Osteoblast (primary cell): ENCODE measurements at places on chromosomes 3 and 15. TPM values are rescaled to one million over a fixed set of nuclear protein-coding genes. Genes with fewer than 3 reads are reported as not detected.

The CHST13 gene
- total RNA-seq = under 0.01 TPM in 1 of 2 replicates, not detected in the other

The ITIH1 gene
- not detected in 2 replicates for total RNA-seq

The IQCF5 gene
- not detected in 2 replicates for total RNA-seq

The CYP1A1 gene
- 0.36 TPM in 1 of 2 replicates, not detected in the other for total RNA-seq

The IL1RAP gene
- total RNA-seq = 14.7 and 14.8 TPM in 2 replicates

DNA sequence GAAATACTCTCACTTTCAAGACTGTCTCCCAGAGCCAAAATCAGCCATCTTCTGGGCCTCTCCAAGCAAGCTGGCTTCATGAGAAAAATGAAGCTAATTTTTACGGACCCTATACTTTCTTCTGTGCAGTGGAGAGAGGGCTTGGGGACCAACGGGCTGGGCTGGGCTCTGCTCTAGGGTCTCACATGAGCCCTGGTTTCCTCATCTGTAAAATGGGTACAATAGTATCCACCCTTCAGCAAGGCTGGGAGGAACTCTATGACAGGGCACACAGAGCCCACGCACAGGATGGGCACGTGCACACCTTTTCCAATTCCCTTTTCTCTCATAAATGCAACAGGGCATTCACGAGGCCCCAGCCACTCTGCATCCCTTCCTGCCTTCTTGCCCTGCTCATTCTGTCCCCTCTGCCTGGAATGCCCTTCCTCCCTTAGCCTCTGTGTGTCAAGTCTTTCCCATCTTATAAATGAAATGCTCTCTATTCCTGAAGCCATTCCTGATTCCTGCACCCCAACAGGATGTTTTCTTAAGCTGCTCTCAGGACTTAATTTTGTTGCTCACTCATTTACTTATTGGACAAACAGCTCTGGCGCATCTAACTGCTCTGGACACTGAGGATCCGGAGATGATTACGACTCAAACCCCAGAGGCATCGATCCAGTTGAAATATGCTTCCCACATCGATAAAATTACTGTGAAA is 32.9 kb upstream of the SEC13 start:
- H3K4me1 ChIP-seq = peaks cover 50% of the 10 kb centered on the region
- H3K27ac ChIP-seq = peak overlapping the region; percentile 89
- H3K27me3 ChIP-seq = no peaks in the 10 kb centered on the region
- peak; percentile 87 for DNase-seq
- no peak overlapping the region for H3K4me3 ChIP-seq

DNA sequence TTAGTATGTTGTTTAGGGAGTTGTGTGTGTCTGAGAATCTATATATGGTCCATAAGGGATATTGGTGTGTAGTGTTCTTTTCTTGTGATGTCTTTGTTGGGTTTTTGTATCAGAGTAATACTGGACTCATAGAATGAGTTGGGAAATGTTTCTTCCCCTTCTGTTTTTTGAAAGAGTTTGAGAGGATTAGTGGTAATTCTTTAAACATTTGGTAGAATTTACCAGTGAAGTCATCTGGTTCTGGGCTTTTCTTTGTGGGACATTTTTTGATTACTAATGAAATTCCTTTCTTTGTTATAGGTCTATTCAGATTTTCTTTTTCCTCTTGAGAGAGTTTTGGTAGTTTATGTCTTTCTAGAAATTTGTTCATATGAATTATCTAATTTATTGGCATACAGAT is 16.9 kb downstream of the ACKR2 start:
- H3K27ac ChIP-seq = no peak overlapping the region
- H3K36me3 ChIP-seq = no peaks in the 10 kb centered on the region
- H3K4me1 ChIP-seq = no peaks in the 10 kb centered on the region
- no peak for DNase-seq
- peaks cover 12% of the 10 kb centered on the region for H3K27me3 ChIP-seq
- no peak overlapping the region for H3K4me3 ChIP-seq

GRCh38 chr15:95953032-95953431 is 377.5 kb upstream of the NR2F2 start:
- no peaks in the 10 kb centered on the region for H3K27me3 ChIP-seq
- DNase-seq = no peak
- H3K4me1 ChIP-seq = no peaks in the 10 kb centered on the region
- H3K27ac ChIP-seq = no peak overlapping the region

DNA sequence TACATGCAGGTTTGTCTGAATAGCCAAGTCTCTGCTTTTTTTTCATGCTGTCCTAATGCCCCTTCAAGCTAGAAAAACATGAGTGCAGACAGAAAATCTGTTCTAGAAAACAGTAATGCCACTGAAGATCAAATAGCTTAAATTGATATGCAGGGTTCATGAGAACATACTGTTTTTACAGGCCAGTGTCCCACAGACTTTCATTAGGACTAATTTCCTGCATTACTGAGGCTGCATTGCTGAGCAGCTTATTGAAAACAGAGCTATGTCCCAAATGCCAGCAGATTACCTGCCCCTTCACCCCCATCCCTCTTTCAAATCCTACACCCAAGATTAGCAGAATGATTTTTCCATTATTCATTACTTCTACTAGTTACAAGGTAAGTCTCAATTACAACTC is 665 bp downstream of the TM4SF18 start:
- H3K4me3 ChIP-seq = no peak overlapping the region
- H3K36me3 ChIP-seq = no peaks in the 10 kb centered on the region
- no peak overlapping the region for H3K27ac ChIP-seq
- peaks cover 16% of the 10 kb centered on the region for H3K4me1 ChIP-seq

DNA sequence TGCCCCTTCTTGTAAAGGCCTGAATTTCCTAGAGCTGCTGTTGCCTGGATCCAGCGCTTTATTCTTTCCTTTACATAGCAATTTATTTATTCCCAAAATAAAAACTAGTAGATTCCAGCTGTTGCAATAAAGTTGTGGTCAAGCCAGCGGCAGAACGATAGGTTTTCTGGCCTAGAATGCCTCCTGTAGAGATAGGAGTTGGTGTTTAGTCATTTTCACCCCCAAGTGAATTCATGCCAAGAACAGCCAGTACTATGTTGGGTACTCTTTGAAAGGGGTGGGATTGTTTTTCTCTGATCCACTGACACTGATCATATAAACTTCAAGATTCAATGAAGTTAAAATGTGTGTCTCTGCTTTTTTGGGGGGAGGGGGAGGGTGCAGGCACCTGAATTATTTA is 69.7 kb downstream of the KLHL25 start:
- no peaks in the 10 kb centered on the region for H3K27me3 ChIP-seq
- H3K4me1 ChIP-seq = peaks cover 31% of the 10 kb centered on the region
- DNase-seq = no peak
- H3K4me3 ChIP-seq = no peak overlapping the region

- peak overlapping the region; percentile 41 for H3K27ac ChIP-seq
- H3K4me3 ChIP-seq = no peak overlapping the region
- H3K36me3 ChIP-seq = no peaks in the 10 kb centered on the region
- H3K27me3 ChIP-seq = no peaks in the 10 kb centered on the region
Observed at GRCh38 chr15:95684693-95685115, 645.8 kb upstream of the NR2F2 start.

- H3K4me1 ChIP-seq = peaks cover 14% of the 10 kb centered on the region
- no peaks in the 10 kb centered on the region for H3K27me3 ChIP-seq
- peak; percentile 3 for DNase-seq
- peak overlapping the region; percentile 71 for H3K27ac ChIP-seq
Observed at GRCh38 chr3:11624161-11624560, 19.6 kb downstream of the VGLL4 start.

DNA sequence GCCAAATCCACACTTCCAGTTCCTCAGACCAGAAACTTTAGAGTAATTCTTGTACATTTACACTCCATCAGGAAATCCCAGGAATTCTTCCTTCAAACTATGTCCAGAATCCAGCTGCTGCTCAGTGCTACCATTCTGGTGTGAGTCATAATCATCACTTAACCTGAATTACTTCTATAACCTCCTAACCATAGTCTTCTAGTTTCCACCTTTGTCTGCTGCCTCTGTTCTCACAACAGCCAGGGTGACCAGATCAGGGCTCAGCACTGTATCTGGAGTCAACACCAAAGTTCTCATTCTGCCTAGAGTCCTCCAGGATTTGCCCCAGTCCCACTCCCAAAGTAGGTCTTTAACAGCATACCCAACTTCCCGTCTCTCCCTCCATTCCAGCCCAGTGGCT is 3.4 kb downstream of the CLDND1 start:
- H3K4me3 ChIP-seq = no peak overlapping the region
- no peaks in the 10 kb centered on the region for H3K27me3 ChIP-seq
- H3K36me3 ChIP-seq = peaks cover 31% of the 10 kb centered on the region
- no peak overlapping the region for H3K27ac ChIP-seq
- DNase-seq = no peak
- H3K4me1 ChIP-seq = peaks cover 5% of the 10 kb centered on the region

DNA sequence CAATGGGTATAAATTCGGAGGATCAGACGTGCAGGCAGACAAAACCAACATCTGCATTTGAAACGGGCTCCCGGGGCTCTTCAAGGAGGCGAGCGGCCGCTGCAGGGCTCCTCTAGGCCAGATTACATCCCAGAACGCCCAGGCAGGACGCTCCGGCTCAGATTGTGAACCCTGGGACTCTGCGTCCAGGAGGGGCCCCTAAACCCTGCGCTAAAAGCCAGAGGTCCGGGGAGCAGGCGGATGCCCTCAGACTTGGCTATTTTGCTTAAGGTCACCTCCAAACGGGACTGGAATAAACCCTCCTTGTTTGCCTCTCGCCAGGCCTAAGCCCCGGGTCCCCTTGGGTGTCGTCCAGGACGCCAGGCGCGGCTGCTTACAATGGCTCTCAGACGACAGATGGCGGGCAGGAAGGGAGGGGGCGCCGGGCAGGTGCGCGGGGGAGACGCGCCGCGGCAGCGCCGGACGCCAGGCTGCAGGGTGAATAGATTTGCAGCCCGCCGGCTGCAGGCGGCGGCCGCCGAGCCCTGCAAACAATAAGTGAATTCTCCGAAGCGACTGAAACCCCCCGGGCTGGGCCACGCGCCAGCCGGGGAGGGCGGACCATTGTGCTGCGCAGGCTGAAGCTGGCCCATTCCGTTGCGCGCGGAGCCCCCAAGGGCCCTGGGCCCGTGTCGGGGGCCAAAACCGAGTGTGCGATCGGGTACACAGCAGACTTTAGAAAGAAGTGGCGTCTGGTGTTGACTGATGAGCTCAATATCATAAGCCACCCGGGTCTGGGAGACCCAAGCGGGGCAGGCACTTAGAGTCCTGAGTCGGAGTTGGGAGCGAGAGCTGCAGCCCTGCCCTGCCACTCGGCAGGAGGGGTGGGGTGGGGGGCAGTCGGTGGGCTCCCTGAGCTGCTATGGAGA is 32.3 kb upstream of the AMOTL2 start:
- H3K4me3 ChIP-seq = peak overlapping the region; percentile 70
- H3K27me3 ChIP-seq = no peaks in the 10 kb centered on the region
- no peak overlapping the region for H3K27ac ChIP-seq
- DNase-seq = no peak
- H3K36me3 ChIP-seq = no peaks in the 10 kb centered on the region

DNA sequence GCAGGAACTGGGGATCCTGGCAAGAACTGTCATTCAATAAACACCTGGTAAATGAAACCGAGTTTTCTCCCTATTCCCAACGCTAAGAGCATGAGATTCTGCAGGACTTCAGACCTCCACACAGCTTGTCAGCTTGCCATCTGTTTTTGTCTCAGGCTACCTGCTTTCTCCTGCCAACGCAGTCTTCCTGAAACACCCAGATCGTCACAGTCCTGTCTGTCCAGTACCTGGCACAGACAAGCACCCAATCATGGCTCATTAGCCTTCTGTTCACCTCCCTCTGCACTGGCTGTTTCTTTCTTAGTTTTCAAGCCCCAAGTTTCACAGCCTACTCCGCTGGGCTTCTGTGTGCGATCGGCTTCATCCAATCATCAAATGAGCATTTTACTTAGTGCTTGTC is 5.0 kb downstream of the SLC12A8 start:
- H3K27ac ChIP-seq = no peak overlapping the region
- H3K36me3 ChIP-seq = no peaks in the 10 kb centered on the region
- H3K4me1 ChIP-seq = no peaks in the 10 kb centered on the region
- no peak for DNase-seq
- no peaks in the 10 kb centered on the region for H3K27me3 ChIP-seq
- H3K4me3 ChIP-seq = no peak overlapping the region
